ENCODE measurements at places on chromosomes 1 and 21.

GRCh38 chr1:45792744-45793143 is 10.7 kb upstream of the MAST2 start:
- H3K27ac ChIP-seq, result no peak overlapping the region
- H3K27me3 ChIP-seq, result peaks cover 10% of the 10 kb centered on the region
- H3K4me3 ChIP-seq, result no peak overlapping the region
- DNase-seq, result no peak

GRCh38 chr1:9575486-9575885 is 13.2 kb upstream of the TMEM201 start:
- no peaks in the 10 kb centered on the region for H3K27me3 ChIP-seq
- no peaks in the 10 kb centered on the region for H3K4me1 ChIP-seq
- H3K4me3 ChIP-seq, result no peak overlapping the region

GRCh38 chr1:14265495-14265894 is 333.0 kb upstream of the KAZN start:
- no peak overlapping the region for H3K4me3 ChIP-seq
- no peaks in the 10 kb centered on the region for H3K4me1 ChIP-seq
- H3K36me3 ChIP-seq, result no peaks in the 10 kb centered on the region

- DNase-seq, result no peak
- H3K27me3 ChIP-seq, result peaks cover 9% of the 10 kb centered on the region
- no peaks in the 10 kb centered on the region for H3K36me3 ChIP-seq
- no peak overlapping the region for H3K4me3 ChIP-seq
- no peaks in the 10 kb centered on the region for H3K4me1 ChIP-seq
Measured at GRCh38 chr21:45302082-45303061, 14.7 kb upstream of the POFUT2 start.
